GM12865 (cell line): ENCODE measurements at places on chromosomes 3 and 15.

DNA sequence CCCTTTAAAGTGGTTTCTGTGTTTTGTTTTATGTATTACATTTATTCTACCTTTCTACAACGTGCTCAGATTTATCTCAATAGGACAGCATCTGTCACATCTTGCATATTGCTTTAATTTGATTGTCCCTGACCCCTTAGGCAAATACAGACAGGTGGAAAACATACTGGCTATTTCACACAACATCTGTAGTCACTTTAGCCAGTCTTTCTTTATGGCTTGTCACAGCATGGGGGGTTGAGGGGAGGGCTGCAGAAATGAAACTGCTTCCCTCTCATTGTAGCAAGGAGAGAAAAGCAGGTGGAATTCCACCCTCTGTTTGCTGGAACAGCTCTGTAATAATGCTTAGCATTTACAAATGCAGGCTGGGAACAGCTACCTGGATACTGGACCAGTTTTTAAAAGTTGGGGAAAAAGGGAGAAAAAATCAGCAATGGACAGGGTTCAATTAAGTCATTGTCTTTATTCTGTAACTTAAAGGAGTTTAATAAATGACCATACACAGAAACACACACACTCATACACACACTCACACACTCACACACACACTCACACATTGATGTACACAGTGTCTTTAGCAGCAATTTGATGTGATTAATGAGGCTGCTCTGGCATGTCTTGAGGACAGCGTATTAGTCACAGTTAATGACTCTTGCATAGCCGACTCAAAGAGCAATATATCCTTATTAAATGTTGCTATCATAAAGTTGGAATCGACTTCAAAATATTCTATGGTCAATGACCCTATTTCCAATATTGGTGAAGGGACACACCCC is 283.7 kb upstream of the GBE1 start:
- DNase-seq = no peak

DNA sequence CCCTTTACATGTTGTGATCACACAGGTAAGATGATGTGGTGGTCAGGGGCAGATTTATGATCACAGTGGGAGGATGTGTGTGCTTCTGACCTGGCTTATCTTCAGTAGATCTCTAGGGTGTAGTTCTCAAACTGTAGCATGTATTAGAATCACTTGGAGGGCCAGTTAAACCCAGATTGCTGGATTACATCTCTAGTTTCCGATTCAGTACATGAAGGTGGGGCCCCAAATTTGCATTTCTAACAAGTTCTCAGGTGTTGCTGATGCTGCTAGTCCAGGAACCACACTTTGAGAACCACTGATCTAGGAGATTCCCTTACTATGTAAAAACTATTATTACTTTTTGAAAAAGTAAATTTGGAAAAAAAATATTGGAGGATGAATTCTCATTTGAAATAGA is 199.3 kb upstream of the GOLIM4 start:
- DNase-seq = peak; percentile 18

- no peak for DNase-seq
Observed at GRCh38 chr3:34268032-34268709, 469.7 kb downstream of the PDCD6IP start.

DNA sequence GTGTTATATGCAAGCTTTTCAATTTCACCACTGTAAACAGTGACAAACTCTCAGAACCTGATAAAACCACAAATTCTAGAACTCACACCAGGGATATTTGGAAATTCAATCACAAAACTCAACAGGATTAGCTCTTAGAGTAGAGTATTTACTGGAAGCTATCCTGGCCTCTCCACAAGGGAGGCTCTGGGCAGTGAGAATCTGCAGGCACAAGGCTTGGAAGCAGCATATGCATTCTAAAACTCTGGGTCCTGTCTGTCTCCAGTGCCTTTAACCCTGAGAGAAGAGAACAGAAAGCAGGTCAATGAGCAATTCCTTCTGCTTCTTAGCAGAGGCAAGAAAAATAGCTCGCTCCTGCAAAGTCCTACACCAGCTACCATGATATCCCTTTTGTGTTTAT is 23.4 kb downstream of the PLSCR4 start:
- DNase-seq = no peak

DNA sequence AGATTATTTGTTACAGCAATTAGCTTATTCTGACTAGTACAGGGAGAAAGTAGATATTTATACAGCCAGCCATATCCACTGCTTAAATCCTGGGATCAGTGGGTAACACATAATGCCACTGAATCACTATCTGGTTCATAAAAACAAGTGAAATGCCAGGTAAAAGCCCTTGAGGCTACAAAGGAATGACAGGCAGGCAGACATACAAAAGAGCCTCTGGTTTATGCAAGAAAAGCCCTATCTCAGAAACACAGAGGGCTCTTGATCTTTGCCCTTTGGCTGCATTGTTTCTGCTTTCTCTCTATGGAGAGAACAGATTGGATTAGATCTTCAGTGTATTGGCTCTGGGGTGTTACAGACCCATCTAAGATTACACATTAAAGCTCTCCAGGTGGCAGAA is 115.4 kb upstream of the GADL1 start:
- no peak for DNase-seq

DNA sequence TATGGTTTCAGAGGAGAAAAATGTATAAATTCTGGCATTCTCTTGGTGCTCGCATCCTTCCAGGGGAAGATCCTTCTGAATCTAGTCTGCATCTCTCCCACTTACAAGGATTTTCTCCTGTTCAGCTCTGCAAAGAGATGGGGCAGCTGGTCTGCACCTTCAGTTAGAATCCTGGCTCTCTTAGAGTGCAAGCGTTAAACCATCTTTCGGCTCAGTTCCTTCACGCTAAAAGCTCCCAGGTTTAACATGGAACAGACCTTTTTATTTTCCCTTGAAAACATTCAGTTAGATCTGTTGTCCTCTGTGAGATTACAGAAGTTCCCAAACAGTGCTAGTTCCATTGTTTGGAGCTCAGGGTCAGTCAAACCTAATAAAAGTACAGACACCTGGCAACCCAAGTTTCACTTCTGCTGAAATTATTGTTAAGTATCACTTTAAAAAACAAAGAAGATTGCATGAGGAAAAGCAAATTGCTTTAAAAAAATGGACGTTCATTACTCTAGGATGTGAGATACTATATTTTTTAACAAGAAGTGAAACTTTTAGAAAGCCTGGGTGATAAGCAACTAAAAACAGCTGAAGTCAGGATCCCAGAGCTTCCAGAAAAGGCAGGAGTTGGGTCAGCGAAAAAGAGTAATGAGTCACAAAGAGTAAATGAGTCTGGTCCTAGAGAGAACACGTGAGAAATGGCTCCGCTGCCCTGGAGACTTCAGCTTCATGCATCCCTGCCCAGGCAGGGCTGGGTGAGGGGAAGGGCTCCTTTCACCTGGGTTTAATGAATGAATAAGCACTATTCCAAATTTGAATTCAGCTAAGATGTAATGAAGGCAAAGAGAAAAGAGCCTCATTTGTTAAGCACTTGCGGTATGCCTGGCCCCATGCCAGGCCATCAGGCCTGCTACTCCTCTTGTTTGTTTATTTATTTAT is 63.3 kb downstream of the ABTB1 start:
- peak; percentile 89 for DNase-seq

DNA sequence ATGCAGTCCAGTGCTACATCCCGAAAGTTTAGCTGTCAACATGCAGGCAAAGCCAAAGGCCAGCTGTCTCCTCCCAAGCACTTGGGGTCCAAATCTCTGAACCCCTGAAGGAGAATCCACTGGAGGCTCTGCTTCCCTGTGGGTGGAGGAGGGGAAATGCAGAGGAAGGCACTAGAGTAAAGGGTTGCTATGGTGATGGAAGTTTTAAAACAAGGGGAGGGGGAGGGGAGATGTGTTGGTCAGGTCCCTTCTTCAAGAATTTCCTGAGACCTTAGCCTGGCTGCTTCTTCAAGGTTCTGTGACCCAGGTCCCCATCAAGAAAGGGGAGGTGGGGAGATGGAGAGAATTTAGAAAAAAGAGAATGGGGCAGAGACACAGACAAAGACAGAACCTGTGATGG is 2.3 kb downstream of the CAMKV start:
- DNase-seq = no peak

GRCh38 chr3:128801779-128802380 is 75.9 kb downstream of the RAB7A start:
- DNase-seq = no peak

DNA sequence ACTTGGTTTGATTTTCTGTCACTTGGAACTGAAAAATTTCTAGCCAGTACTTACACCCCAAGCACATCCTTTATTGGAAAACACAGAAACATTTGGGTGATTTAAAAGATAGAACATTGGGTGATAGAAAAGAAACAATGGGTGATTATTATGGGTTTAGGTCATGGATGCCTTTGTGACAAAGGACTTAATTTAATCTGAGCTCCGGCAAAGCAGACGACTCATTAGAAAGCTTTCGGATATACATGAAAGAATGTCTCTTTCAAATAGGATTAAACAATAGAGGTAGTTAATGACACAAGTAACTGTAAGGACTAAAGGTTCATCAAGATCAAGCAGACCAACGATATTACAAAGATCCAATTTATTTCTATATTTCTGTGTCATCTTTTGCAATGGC is 37.3 kb upstream of the CNTN4 start:
- DNase-seq = no peak

DNA sequence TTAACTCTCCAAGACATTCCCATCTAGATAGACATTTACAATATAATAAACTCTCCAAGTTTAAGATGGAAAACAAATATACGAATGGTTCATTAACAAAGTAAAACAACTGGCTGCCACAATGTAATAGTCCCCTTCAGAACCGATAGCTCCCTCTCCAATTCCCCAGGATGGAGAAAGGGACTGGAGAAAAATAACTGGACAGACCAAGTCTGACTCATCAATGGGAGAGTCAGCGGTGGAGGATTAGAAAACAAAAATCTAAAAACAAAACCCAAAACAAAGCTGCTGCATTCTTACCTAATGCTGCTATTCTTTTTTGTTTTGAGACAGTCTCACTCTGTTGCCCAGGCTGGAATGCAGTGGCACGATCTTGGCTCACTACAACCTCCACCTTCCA is 468.1 kb downstream of the SHQ1 start:
- DNase-seq = no peak

DNA sequence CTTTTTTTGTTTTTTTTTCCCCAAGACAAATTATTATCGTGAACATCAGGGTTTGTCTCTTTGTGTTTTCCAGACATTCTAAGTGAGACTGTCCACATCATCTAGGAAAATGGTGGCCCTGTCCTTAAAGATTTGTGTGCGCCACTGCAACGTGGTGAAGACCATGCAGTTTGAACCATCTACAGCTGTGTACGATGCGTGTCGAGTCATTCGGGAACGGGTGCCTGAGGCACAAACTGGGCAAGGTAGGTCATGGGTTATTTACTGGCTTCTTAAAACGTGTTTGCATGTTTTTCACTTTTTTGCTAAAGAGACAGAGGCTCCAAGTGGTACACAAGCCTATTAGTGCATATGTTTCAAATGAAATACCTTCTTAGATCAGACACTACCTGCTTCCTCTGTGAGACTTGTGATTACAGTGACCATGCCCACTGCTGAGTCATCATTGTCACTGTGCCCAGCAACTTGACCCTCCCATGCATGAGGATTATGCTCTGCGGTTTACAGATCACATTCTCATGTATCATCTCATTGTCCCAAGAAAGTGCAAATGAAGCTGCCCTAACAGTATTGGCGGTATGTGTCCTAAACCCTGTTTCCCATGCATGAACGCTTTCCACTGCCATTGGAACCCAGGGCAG is 395.2 kb upstream of the TPM1 start:
- no peak for DNase-seq

DNA sequence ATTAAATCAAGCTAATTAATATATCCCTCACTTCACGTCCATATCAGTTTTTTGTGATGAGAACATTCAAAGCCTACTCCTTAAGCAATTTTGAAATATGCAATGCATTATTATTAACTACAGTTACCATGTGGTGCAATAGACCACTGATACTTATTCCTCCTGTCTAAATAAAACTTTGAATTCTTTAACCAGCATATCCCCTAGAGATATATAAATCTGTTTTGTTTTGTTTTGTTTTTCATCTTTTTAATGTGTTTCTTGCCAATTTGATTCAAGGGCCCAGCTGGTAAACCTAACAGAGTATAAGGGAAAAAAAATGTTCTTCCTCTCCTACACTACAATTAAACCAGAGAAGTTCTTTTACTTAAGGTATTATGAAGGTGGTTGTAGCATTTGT is 524.2 kb downstream of the NAALADL2 start:
- no peak for DNase-seq
